Right ventricle myocardium superior (tissue), 1 donor: ENCODE measurements at places on chromosomes 1 and 21. TPM values are rescaled to one million over a fixed set of nuclear protein-coding genes. Genes with fewer than 3 reads are reported as not detected.

Gene KRTAP19-3
- not detected for total RNA-seq

Gene RHD
- not detected for total RNA-seq

Gene FTCD
- total RNA-seq, result 1.9 TPM

Gene FAAH
- 4.8 TPM for total RNA-seq

Gene LENEP
- total RNA-seq, result not detected
